CD4-positive, alpha-beta T cell treated with Interleukin-10 for 1 hour (primary cell): ENCODE measurements at places on chromosomes 7 and 10.

DNA sequence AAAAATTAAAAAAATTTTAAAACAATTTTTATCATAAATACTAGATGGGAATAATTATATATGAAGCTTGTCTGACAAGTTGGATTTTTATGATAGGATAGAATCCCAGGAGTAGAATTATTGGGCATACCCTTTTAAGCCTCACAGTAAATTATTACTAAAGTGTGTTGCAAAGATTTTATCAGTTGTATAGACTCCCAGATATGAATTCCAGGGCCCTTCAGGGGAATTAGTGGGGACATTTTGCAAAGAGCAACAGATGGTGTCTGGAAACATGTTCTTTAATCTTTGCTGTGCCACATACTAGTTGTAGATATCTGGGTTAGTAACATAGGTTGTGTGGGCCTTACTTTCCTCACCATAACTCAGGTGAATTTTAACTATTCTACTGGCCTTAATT, 28.7 kb downstream of the ZEB1 start:
- no peak for DNase-seq

DNA sequence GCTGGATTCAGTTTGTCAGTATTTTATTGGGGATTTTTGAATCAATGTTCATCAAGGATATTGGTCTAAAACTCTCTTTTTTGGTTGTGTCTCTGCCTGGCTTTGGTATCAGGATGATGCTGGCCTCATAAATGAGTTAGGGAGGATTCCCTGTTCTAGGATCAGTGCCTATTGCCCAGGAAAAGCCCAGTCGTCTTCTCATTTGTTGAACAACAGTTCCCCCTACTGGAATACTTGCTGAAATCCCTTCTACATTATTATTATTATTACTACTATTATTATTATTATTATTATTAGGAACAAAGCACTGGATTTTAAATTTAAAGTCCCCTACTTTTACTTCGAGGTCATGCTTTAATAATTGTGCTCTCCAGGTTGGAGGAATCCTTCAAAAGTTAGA, 528.9 kb downstream of the MAGI2 start:
- DNase-seq, result no peak

DNA sequence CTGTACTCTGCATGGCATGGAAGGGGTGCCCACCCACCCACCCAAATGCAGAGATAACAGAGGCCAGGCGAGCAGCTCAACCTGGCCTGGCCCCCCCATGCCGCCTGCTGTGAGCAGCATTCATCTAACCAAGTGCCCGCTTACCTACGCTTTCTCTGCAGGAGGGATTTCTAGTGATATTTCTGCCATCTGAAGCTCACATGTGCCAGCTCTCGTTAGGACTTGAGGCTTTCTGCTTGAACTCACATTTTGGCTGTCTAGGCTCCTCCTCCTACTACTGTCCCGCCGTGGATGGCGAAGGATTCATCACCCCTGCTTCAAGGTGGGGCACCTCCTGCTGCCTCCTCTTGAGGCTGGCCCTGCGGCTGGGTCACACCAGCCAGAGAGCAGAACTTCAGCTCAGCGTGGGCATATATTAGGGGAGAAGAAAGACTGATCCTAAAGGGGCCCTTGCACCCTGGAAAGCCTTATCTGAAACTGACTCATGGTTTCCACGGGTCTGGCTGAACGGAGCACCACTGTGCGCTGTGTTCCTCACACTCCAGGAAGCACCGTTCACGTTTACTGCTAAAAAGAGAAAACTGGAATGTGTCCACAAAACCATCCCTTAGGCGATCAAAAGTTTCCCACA, 45.5 kb downstream of the CTBP2 start:
- DNase-seq, result no peak

- DNase-seq, result no peak
Observed at GRCh38 chr7:85081846-85082245, 105.0 kb downstream of the SEMA3D start.

- no peak for DNase-seq
Observed at GRCh38 chr7:18295781-18296423, 199.6 kb upstream of the HDAC9 start.
